Motor neuron (in vitro differentiated cells): ENCODE measurements at places on chromosomes 2 and 18. TPM values are rescaled to one million over a fixed set of nuclear protein-coding genes. Genes with fewer than 3 reads are reported as not detected.

DNA sequence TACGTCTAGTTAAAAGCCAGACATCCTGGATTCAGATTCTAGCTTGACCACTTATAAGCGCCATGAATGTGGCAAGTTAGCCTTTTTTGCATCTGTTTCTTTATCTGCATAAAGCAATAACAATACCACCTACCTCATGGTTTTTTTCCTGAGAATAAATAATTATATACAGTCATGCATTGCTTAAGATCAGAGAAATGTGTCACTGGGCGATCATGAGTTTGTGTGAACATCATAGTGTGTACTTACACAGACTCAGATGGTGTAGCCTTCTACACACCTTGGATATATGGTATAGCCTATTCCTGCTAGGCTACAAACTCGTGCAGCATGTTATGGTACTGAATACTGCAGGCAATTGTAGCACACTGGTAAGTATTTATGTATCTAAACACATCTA, 84.7 kb upstream of the PELI1 start:
- ATAC-seq: no peak

DNA sequence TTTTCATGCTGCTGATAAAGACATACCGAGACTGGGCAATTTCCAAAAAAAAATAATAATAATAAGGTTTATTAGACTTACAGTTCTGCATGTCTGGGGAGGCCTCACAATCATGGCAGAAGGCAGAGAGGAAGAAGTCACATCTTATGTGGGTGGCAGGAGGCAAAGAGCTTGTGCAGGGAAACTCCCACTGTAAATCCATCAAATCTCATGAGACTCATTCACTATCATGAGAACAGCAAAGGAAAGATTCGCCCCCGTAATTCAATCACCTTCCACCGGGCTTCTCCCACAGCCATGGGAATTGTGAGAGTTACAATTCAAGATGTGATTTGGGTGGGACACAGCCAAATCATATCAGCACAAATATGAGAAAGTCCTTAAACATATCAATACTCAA, 1314.8 kb downstream of the DPP10 start:
- ATAC-seq: no peak

DNA sequence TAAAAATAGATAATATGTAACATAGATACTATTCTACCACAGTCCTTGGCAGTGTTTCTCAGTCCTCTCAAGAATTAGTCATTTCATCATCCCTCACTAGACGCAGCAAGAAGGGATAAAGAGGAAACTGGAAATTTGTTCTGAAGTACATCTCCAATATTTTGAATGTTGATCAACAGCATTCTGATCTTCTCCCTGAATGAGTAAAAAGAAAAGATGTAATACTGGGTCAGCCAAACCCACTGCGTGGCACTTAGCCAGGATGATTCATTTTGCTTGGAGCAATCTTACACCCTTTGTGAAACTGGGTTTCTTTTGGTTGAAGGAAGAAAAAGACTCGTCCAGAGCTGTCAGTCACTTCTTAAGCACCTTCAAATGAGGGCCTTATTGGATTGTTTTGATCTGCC, 54.1 kb downstream of the TAF1B start:
- ATAC-seq: no peak

GRCh38 chr18:61322265-61322873, 10.9 kb upstream of the CDH20 start:
- ATAC-seq: peak; percentile 87

- ATAC-seq: no peak
These were observed 276.8 kb upstream of the POU3F3 start for GRCh38 chr2:104577143-104577542.

DNA sequence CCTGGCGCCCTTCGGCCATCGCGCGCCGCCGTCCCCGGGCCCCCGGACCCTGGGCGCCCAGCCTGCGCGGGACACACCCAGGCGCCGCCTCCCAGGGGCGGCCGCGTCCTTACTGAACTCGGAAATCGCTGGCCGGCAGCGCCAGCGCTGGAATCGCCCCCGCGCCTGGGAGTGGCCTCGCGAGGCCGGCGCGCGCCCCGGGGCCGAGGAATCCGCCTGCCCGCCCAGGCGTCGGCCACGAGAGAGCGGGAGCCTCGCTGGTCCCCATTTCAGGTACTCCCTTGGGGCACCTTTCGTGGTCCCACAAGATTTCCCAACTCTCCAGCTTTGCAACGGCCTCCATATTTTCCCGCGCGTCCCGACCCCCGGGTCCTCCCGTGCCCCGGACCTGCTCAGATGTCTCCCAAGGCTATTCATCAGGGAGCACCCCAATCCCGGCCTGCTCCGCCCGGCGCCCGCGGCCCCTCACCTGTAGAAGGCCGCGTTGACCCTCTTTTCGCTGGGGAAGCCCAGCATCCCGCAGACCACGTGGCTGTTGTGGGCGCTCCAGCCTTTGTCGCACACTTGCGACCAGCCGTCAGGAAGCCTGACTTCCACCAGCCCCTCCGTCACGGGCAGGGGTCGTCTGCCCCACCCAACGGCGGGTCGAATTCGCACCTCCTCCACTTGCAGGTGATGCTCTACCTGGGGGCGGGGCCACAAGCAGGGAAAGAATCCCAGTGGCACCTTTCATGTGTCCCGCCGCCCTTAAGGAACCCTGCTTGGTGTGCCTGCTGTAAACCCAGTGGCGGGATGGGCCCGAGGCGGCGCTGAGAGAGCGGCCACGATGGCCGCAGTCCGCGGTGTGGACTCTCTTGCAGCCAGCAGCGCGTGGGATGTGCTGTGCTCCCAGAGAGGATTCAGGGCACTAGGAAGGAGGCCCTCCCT, 4.6 kb downstream of the LOXL3 start:
- ATAC-seq: peak; percentile 89

GRCh38 chr18:23719634-23720201, 30.5 kb downstream of the LAMA3 start:
- ATAC-seq: peak; percentile 86

DNA sequence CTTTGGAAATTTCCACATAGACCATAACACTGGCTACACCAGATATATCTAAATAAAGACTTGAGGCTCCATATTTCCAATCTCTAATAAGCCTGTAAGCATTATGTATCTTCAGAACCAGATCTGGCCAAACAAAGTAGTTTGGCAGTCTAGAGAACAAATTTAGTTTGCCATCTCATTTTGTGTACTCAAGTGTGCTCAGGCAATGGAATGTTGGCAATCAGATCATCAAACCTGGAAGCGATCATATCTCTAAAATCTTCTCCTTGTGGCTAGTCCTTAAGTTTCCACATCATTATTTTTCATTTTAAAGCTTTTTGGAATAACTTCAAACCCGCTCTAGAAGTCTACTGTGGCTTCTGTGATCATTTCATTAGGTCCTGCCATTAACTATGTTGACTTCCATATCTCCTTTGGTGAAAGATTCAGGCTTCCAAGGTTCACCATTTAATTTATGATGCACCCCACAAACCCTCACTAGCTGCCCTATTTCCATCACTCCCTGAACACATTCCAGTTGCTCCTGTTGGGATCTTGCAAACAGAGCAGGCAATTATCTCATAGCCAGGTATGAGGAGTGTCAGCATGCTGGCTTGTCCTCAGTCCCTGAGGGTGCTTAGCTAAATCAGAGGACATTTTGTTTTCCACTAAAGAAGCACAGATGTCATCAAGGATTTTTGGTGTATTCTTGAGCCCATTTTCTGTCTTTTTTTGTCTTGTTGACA, 46.2 kb downstream of the WDR75 start:
- ATAC-seq: no peak

GRCh38 chr2:20616341-20616871, 34.5 kb downstream of the HS1BP3 start:
- no peak for ATAC-seq

GRCh38 chr18:78363556-78364387, 615.8 kb upstream of the SALL3 start:
- ATAC-seq: no peak

GRCh38 chr2:45168711-45169338, 159.6 kb upstream of the SIX2 start:
- peak; percentile 57 for ATAC-seq

GRCh38 chr2:239472235-239472775, 71.5 kb upstream of the HDAC4 start:
- peak; percentile 21 for ATAC-seq

- ATAC-seq: no peak
These were observed 193.9 kb downstream of the SMAD2 start for GRCh38 chr18:47736376-47737140.

DNA sequence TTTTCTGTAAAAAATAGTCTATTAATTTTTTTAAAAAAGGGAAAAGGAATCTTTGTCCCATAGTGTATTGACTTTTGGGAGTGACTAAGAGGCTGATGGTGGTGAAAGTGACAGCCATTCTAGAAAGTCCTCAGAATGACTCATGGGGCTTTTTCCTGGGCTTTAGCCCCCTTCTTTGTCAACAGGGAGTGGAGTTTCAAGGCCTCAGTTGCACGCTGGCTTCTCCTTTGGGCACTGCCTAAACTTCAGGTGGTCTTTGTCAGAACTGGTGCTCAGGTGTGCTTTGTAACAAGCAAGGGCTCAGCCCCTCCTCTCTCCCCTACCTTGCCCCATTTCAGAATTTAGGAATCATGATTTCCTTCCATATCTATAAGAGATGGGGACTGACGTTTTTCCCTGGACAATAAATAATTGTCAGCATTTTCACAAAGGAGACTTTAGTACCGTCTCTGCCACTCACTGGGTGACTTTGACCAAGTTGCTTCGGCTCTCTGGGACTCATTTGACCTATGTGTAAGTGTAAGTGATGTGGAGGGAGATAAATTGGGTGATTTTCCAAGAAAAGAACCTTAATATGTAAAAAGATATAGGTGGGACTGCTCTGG, 61.2 kb upstream of the IGFBP2 start:
- no peak for ATAC-seq

DNA sequence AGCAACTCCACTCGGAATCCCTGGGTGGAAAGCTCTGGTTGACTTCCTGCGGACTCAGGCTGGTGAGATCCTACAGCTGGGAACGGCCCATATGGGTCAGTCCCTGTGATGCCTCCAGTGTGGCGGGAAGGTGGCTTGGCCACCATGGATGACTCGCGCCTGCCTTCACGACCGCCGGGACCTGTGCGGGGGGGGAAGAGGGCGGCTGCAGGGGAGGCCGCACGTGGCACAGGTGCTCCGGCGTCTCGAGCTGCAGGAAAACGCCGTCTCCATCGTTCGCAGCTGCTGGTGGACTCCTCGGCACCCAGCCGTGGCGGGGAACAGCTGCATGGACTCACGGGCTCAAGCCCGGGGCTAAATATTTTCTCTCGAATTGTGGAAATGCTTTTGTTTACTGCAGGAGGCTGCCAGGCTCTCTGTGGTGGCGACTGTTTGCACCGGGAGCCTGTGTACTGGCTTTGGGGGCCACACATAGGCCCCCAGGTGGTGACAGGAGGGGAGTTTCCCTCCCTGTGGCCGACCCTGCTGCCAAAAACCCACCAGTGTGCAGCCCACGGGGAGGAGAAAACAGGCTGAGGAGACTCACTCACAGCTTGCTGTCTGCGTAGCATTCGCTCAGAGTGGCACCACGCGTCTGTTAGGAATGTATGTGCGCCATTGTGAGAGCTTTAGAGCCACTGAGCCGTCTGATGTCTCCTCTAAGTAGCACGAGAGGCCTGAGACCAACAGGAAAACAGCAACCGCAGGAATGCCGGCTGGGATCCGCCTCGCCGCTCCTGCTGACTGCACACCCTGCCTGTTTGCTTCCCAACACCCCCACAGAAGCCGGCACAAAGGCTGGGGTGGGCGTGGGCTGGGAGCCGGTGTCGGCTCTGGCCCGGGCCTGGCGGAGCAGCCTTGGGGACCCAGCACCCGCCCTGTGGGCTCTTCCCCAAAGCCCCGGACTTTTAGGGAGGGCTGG, 89.2 kb downstream of the NFATC1 start:
- ATAC-seq: peak; percentile 93

DNA sequence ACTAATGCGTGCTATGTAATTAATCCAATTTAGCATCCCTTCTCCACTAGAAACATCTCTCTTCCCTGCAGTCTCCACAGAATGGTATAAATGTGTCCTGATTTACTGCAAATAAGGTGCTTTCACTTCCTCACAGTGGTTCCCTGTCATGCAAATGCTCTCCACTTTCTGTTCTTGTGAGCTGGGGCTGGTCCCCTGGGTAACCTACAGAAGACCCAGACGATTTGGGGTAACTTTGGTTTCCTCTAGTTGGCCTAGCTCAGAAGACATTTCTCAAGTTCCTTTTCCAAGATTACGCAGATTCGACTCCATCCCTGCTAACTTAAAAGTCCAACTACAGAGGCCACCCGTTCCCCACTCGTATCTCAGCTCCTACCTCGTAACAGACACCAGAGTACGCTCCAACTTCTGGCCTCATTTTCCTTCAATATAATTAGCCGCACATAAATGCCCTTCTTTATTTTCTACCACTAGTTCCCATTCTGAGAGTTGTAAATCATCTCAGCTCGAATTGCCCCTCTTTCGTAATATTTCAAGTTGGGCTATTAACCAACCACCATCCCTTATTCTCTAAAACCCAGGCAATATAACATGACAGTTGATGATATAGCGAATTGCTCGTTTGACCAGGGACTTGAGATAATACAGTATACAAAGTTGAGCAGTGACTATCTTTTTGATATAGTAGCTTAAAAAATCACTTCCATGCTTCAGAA, 28.8 kb upstream of the NEDD4L start:
- ATAC-seq: no peak

GRCh38 chr18:34659579-34660517, 50.2 kb upstream of the DTNA start:
- ATAC-seq: peak; percentile 96

DNA sequence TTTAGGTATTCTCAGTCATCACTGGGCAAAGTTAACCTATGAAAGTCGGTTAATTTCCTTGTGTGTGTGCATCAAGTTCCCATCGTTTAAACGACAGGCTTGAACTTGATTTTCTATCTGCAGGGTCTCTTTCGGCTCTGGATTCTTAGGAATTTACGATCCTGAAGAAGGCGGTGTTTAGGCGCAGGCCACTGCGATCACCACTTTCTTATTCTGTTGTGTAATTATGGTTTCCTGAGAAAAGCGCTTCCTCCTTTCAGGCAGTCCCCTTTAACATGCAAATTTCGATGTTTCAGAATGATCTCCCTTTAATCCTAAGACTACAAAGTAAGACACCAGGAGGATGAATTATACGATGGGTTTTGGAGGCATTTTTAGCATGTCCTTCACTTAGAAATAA, 27.9 kb upstream of the MBP start:
- ATAC-seq: no peak

- ATAC-seq: peak; percentile 74
These were observed 76.0 kb downstream of the TGIF1 start for GRCh38 chr18:3525870-3526420.

- no peak for ATAC-seq
These were observed 56.1 kb upstream of the C2orf15 start for GRCh38 chr2:99085421-99085820.

GRCh38 chr2:12432985-12433625, 283.6 kb upstream of the TRIB2 start:
- ATAC-seq: no peak

- no peak for ATAC-seq
These were observed 5.7 kb downstream of the AGPS start for GRCh38 chr2:177398290-177398683.

GRCh38 chr2:10317646-10318045, 14.9 kb downstream of the HPCAL1 start:
- ATAC-seq: no peak

- no peak for ATAC-seq
These were observed 1095.7 kb upstream of the CNTNAP5 start for GRCh38 chr2:122929347-122929746.

POTEC gene
- total RNA-seq: 0.24 and 0.34 TPM in 2 replicates

ERFE gene
- 0.75 and 0.91 TPM in 2 replicates for total RNA-seq

TMEM163 gene
- total RNA-seq: 0.26 and 0.31 TPM in 2 replicates

AMMECR1L gene
- 16.7 and 20.4 TPM in 2 replicates for total RNA-seq

EPAS1 gene
- 0.78 and 0.87 TPM in 2 replicates for total RNA-seq

LYPD6 gene
- 0.41 and 0.48 TPM in 2 replicates for total RNA-seq

ARHGAP28 gene
- 6.0 TPM in 2 replicates for total RNA-seq

OTOS gene
- total RNA-seq: not detected in 2 replicates

GRB14 gene
- 0.56 and 0.97 TPM in 2 replicates for total RNA-seq

MOCOS gene
- total RNA-seq: 15.1 and 15.9 TPM in 2 replicates

SMPD4 gene
- 24.7 and 26.2 TPM in 2 replicates for total RNA-seq

COX7A2L gene
- total RNA-seq: 162 and 167 TPM in 2 replicates

DHX57 gene
- total RNA-seq: 27.3 and 28.1 TPM in 2 replicates
